Activated T-cell treated with anti-CD3 and anti-CD28 coated beads, Interleukin-2, amount 50 U/mL, for 48 hours (primary cell): ENCODE measurements at places on chromosomes 1 and 21.

- no peak for DNase-seq
Measured at GRCh38 chr1:3419415-3420204, 34.9 kb upstream of the ARHGEF16 start.

- DNase-seq: no peak
Measured at GRCh38 chr1:104136621-104137020, 386.9 kb downstream of the AMY1C start.

DNA sequence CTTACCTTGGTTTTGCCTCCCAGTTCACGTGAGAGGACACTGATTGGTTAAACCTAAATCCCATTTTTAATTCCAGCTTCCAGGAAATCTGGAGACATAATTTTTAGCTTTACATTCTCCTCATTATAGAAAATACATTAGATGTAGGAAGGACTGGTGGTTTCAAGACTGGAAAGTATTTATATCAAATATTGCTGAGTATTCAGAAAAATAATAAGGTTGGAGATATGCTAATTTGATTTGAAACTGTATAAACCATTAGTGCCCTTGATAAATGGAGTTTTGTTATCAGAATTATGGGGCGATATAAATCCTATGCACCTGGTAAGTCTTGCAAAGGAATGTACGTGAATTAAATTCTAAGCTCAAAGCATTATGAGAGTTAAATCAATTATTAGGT lies 218.0 kb upstream of the ADGRL4 start:
- no peak for DNase-seq

DNA sequence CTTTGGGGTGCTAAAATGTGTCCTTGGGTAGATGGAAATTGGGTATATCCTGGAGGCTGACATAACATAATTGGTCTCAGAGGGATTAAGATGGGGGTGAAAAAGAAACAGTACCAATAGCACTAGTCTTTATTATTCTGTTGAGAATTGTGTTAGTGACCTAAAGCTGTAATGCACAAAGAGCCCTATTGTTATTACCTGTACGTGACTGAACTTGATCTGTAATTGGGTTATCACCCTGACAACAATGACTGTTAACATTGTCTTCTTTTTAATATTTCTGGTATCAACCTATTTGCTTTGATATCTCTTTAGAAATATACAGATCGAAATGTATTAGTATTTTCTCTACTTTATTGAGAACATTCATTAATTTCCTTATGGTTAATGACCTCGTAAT lies 147.6 kb downstream of the NEK7 start:
- DNase-seq: no peak

DNA sequence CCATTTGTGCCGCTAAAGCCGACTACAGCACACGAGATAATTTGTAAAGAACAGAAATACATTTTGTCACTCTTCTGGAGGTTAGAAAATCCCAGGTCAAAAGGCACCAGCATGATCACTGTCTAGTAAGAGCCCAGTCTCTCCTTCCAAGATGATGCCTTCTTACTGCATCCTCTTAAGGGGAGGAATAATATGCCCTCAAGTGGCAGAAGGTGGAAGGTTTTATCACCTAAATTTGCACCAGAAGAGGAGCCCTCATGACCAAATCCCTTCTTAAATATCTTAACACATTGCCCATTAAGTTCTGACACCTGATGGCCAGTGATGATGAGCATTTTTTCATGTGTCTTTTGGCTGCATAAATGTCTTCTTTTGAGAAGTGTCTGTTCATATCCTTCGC lies 326.7 kb upstream of the RGS18 start:
- DNase-seq: no peak

DNA sequence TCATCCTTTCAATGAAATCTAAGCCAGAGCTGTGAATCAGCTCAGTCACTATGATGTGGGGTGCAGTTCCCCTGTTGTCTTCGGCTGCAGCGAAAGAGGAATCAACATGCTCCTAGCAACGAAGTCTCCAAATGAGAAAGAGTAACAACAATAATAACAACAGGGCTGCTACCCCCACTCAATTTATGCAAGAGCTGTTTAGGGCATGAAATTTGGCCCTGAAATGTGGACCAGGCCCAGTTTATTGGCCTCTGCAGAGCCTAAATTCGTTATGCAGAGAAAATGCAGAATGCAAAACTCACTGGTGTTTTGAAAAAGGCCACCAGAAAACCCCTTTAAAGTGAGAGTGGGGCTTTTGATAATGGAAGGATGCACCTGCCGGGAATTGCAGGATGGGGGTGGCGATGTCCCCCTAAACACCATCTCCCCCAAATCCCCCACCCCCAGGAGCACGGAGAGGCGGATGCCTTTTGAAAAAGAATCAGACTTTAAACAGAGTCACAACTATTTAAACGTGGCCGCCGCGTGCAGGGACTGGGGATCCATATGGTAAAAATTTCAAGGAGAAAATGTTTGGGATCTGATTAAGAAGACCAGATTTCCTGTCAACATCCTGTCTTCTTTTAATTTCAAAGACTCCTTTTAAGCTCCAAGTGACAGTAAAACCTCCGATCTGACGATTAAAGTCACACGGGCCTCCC lies 1.9 kb downstream of the RUNX3 start:
- DNase-seq: no peak

GRCh38 chr1:26132128-26132833 lies 20.7 kb downstream of the PDIK1L start:
- peak; percentile 1 for DNase-seq

DNA sequence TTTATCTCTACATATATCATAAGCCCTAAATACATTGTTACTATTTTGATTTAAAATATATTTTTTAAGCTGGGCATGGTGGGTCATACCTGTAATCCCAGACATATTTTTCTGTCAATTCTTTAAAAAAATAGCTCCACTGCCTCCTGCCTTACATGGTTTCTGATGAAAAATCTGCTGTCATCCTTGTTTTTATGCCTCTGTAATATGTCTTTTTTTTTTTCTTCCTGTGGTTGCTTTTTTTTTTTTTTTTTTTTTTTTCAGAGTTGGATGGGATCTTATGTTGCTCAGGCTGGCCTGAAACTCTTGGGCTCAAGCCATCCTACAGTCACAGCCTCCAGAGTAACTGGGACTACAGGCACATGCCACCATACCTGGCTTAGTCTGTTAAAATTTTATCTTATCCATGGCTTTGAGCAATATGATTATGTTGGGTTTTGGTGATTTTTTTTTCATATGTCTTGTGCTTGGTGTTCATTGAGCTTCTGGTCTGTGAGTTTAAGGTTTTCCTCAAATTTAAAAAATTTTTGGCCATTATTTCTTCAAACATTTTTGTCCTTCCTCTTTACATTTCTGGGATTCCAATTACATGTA lies 12.4 kb upstream of the EDARADD start:
- DNase-seq: no peak

- DNase-seq: no peak
Measured at GRCh38 chr1:173454966-173455524, 22.1 kb upstream of the PRDX6 start.

GRCh38 chr1:82920418-82921248 lies 1078.3 kb downstream of the TTLL7 start:
- DNase-seq: no peak

DNA sequence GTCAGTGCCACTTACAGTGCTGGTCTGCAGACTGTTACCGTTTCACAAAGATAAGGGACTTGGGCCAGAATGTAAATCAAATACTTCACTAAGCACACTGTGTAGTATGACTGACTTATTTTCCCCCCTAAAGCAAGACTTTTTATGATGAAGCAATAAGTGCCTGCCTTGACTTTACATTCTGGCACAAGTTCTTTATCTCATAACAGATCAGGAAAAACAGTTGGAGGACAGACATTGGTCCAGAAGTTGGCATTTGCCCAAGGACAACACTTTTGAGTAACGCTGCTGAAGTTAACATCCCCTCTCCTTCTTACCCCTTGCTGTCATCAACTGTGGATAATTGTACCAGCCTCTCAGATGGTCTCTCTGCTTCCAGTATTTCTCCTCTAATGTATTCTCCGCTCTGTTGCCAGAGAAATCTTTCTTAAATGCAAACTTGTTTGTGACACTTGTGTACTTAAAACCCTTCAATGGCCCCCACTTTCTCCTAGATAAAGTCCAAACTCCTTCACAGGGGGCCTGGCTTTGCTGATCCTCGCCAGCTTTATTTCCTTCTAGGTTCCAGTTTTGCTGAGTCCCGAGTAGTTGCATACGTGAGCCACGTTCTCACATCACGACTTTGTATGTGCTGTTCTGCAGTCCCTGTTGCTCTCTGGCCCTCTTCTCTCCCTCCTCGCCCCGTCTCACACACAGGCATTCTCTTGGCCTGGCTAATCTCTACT lies 45.7 kb downstream of the S1PR1 start:
- DNase-seq: no peak

- DNase-seq: no peak
Measured at GRCh38 chr1:177020851-177021589, 143.5 kb downstream of the ASTN1 start.

GRCh38 chr1:230248016-230248888 lies 177.9 kb downstream of the PGBD5 start:
- DNase-seq: peak; percentile 12

DNA sequence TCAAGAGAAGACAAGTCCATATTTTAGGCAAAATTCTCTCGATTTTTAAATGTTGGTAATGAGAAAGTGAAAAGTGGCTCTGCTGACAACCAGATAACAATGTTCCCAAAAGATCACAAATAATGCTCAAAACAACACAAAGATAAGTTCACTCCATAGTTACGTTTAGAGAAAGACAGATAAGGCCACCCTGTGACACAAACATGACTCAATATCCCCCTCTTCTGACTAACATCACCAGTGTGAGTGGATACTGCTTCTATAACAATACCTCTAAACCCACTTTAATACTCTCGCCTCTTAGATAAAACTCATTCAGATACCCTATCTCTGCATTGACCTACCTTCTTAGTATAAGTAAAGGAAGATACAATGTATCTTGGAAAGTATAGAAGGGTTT lies 51.2 kb upstream of the RGS7 start:
- DNase-seq: no peak

DNA sequence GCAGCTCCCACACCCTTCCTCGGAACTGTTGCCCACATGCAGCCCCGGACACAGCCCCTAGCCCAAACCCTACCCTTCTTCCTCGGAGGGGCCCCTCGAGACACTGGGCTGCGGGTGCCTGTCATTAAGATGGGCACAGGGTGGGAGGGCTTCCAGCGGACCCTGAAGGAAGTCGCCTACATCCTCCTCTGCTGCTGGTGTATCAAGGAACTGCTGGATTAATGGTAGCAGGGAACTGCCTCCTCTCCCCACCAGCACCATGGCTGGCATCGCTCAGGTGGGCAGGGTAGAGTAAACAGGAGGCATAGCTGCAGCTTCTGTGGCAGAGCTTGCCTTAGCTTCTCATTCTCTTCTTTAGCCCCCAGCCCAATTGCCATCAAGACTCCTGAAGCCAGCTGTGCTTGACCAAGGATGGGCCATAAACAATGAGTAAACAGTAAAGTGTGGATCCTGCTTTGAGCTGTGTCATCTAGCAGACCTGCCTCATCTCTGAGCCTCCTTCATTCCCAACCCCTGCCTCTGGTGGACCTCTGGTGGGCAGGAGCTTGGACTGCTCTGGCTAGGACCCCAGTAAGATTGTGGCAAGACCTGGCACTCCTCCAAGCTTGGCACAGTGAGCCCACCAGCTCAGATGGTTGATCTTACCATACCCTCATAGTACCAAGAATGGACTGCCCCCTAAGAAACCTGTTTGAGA lies at the start of gene LENEP:
Gene LENEP, plus strand, starts transcription at position 15 of the 697 bp plus-strand sequence. Its CDS starts 22 bp downstream, at position 37.
- no peak for DNase-seq

DNA sequence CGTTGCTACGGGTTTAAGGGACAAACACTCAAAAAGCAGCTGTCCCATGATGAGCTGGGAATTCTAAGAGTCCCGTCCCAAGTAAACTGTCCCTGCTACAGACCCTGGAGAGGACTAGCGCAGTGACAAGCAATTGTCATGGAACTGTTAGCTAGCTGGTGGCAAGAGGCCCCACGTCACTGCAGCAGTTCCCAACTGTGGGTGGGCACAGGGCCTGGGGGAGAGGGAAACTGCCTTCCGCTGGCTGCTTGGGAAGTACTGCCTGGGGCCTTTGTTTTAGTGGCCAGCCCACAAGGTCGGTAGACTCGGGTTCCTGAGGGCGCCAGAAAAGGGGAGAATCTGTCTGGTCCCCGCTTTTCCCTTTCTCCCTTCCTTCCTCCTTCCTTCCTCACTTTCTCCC lies 97.4 kb downstream of the LACTBL1 start:
- no peak for DNase-seq
